Hippocampal formation (tissue), 2 donors: ENCODE measurements at places on chromosomes 5 and 9.

DNA sequence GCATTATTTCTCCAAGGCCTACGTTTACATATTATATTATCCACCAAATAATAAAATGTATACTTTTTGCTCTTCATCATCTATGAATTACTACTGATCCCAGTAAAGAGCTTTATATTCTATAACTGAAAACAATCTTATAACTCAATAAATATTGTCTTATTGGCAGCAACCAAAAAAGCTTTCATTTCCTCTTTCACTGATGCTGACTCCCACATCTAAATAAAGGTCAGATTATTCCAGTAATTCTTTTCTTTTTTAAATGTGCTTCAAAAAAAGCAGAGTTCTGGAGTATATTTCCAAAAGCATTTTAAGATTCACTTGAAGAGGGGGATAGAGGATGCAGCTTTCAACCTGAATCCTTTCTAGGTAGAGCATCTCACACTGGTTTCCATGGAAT lies 75.3 kb upstream of the NR4A3 start:
- no peak for DNase-seq

DNA sequence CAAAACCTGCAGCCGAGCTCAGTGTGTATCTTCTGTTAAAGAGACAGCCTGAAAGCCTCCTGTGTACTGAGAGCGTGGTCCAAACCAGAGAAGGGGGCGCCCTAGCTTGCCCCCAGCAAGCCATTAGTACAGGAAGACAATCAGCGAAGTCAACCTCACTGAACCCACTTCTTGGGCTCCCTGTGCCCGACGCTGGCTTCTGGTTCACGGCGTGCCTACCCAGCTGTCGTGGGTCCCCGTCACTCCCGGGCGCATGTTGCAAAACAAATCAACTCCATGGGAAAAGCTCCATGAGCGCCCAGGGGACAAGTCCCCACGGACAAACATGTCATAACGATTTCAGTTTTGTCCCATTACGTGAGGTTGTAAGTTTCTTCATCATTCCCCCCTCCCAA lies 326.9 kb downstream of the SH3GL2 start:
- DNase-seq, result no peak

DNA sequence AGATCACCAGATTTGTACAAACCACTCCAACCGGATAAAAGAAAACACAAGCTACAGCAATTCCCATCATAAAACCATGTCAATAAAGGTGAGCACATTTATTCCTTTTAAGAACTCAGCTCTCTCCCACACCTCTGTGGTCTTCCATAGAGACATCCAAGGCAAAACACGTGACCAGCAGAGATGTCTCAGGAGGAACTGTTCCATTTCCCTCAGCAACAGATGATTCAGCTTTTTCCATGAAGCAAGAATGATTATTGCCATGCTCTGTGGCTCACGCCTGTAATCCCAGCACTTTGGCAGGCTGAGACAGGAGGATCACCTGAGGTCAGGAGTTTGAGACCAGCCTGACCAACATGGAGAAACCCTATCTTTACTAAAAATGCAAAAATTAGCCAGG lies 15.8 kb downstream of the GZMK start:
- DNase-seq, result no peak

DNA sequence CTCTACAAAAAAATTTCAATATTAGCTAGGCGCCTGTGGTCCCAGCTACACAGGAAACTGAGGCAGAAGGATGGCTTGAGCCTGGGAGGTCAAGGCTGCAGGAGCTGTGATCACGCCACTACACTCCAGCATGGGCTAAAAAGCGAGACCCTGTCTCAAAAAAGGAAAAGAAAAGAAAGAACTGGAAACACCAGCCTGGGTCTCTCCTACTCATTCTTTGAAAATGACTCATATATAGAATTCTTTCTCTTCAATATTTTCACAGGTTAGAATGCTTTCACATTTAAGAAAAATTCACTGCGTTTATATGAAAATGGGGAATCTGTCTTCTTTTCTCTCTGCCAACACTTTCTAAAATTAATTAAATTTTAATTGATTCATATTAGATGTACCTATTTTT lies 115.6 kb downstream of the TRPM6 start:
- DNase-seq, result no peak

- no peak for DNase-seq
Observed at GRCh38 chr5:868428-869135, 17.8 kb upstream of the ZDHHC11 start.

GRCh38 chr9:113139953-113140352 lies 10.9 kb upstream of the SLC31A2 start:
- DNase-seq, result peak; percentile 70

- no peak for DNase-seq
Observed at GRCh38 chr9:132041798-132042197, 37.9 kb downstream of the MED27 start.

GRCh38 chr9:86974421-86974820 lies 27.1 kb upstream of the GAS1 start:
- DNase-seq, result no peak

DNA sequence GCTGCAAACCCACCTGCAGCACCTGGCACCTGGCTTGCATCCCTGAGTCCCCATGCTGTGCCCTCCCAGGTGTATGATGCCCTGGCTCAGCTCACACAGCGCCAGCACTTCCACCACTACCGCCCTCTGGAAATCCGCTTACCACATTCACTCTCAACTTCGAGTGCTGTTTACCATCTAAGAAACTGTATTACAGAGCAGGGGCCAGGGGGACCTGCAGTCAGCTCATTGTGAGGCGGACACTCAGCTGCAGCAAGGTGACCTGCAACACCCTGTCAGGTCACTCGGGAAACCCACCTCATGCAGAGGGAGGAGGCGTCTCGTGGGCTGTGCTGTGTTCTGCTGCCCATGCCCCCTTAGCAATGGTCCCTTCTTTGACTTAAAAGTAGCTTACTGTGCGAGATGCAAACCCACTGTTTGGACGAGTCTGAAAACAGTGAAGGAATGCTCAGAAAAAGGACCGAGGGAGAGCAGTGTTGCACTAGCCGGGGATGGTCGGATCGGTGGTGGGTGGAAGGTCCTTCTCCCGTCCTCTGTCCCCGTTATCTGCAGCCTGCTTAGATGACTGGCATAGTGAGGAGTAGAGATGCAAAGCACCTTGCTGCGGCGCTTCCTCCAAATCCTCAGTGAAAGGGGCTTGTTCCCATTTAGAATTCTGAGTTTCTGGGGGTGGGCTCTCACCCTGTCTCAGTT lies 55.2 kb upstream of the CTSL start:
- no peak for DNase-seq

GRCh38 chr9:1100945-1101344 lies 50.8 kb downstream of the DMRT2 start:
- DNase-seq, result peak; percentile 27

DNA sequence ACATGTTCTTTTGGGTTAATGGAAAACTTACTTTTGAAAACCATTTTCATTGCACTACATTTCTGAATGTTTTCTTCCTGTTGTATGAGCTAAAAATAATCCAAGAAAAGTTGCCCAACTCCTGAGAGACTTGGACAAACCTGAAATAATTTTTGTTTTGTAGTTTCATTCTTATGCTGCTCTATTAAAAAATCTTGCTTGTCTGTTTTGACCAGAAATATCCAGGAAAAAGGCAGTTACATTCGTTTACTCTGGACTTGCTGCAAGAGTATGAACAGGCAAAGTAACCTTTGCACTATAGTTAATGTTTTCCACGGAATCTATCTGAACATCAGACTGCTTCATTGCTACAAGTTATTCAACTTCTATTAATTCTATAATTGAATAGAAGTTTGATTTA lies 200.1 kb upstream of the DAB2 start:
- DNase-seq, result no peak

GRCh38 chr5:170067152-170067551 lies 38.5 kb upstream of the FOXI1 start:
- DNase-seq, result no peak

- DNase-seq, result no peak
Observed at GRCh38 chr5:98497418-98497817, 276.0 kb upstream of the RGMB start.

- DNase-seq, result no peak
Observed at GRCh38 chr9:19940811-19941535, 152.1 kb upstream of the SLC24A2 start.

DNA sequence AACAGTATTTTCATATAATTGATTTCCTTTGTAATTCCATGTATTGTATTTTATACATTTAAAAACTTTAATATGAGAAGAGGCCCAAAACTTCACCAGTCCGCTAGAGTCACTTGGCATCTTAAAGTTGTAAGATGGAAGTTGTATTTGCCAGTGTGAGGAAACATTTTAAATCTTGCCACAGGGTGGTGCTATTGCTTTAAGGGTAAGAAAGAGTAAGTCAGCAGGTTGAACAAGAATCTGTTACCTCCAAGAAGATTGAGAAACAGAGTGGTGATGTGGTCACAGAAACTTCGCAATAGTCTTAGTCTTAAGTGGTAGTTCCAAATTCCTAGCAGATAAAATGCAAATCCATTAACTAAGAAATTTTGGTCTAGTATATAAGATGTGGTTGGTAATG lies 39.8 kb upstream of the RANBP6 start:
- DNase-seq, result peak; percentile 68

DNA sequence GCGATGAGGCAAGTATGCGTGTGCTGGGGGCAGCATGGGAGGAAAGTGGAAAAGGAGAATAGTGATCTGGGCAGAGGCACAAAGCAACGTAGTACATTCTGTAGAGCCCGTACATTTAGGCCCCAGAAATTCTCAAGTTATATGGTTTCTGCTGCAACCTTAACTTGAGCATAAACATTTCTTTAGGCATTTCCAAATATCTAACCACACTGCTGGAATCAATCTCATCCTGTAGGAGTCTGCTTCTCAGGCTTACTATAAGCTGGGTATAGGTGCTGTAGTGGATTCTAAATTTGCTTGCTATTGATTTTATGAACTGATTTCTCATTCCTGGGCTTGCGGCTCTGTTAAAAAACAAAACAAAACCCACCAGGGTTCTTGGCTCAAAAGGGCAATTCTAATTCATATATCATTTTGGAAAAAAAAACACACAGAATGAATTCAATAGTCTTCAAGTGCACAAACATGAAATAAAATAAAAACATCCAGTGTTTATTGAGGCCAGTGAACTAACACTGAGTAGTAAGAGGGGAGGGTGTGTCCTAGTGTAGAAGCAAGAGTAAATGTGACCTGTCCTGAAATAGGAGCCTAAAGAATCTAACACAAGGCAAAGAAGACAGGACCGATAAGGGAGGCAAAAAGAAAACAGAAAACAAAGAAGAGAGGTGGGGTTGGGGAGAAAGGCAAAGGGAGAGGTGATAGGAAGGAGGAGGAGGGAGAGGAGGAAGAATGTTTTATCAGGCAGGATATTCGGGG lies 145.5 kb upstream of the LHFPL2 start:
- no peak for DNase-seq

GRCh38 chr9:131585375-131585774 lies 40.1 kb downstream of the PRRT1B start:
- DNase-seq, result no peak

DNA sequence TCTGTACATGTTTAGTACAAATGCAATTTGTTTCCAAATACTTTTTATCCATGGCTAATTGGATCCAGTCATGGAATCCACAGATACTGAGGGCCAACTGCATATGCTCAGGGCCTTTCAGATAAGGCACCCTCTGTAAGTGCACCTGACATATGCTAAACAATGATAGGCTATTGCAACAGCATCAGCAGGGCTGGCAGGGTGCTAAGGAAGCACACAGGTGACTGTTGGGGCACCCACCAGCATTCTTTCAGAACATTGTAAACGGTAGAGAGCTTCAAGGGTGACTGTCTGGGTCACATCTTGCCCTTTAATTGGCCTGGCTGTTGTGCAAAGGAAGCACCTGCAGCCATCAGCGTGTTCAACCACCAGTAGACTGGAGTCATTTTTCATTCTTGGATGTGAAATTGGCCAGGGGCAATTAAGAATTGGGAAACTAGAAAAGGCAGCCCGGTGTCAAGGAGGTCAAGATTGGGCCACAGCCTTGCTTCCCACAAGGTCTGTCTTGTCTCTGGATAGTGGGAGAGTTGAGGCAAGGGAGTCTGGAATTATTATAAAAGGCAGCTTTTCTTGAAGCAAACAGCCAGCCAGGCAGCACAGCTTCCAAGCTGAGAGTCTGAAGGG lies 129.3 kb upstream of the RAI14 start:
- no peak for DNase-seq

- DNase-seq, result no peak
Observed at GRCh38 chr5:124034963-124035362, 523.0 kb downstream of the CSNK1G3 start.

DNA sequence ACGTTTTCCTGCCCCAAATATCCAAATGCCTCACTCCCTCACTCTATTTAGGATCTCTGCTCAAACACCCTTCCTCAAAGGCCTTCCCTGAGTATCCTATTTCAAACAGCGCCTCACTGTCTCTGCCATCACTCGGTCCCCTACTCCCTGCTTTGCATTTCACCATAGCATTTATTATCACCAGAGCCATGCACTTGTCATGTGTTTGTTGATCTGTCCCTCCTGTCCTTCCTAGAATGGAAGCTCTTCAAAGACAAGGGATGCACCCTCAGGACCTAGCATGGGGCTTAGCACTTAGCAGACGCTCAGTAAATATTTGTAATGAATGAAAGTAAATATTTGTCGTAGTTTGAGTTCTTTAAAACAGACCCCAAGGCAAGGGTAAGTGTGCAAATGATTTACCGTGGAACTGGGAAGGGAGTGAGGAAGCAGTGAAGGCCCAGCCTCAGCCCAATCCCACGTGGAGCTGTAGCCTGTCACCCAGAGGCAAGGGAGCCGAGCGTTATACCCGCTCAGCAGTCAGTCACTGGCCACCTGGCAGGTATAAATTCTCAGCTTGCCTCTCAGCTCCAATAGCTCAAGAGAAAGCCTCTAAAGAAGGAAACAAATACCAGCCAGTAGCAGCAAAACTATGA lies 97.7 kb upstream of the KIF2A start:
- DNase-seq, result no peak

GRCh38 chr5:157366741-157367674 lies 93.0 kb upstream of the NIPAL4 start:
- DNase-seq, result no peak
